HT-29 (cell line): ENCODE measurements at places on chromosomes 4 and X. TPM values are rescaled to one million over a fixed set of nuclear protein-coding genes. Genes with fewer than 3 reads are reported as not detected.

IQSEC2 gene
- 11.7 and 13.5 TPM in 2 replicates for total RNA-seq

DRD5 gene
- total RNA-seq, result not detected in 2 replicates

PRDM5 gene
- 7.8 and 8.1 TPM in 2 replicates for total RNA-seq

HPSE gene
- 0.28 and 1.4 TPM in 2 replicates for total RNA-seq

SHISA3 gene
- total RNA-seq, result not detected in 2 replicates

CLCN4 gene
- 0.26 and 0.31 TPM in 2 replicates for total RNA-seq

MAML3 gene
- total RNA-seq, result 8.6 and 11.8 TPM in 2 replicates

PNMA5 gene
- 0.10 and 0.37 TPM in 2 replicates for total RNA-seq

CTAG1B gene
- total RNA-seq, result not detected in 2 replicates

PGAM4 gene
- total RNA-seq, result not detected in 2 replicates

SPANXN4 gene
- not detected in 2 replicates for total RNA-seq
